CD4-positive, alpha-beta T cell (primary cell): ENCODE measurements at places on chromosomes 5 and 9. TPM values are rescaled to one million over a fixed set of nuclear protein-coding genes. Genes with fewer than 3 reads are reported as not detected.

GRCh38 chr5:149154650-149155049, 13.4 kb downstream of the ABLIM3 start:
- peaks cover 3% of the 10 kb centered on the region for H3K27me3 ChIP-seq
- H3K4me1 ChIP-seq: no peaks in the 10 kb centered on the region
- H3K4me3 ChIP-seq: no peak overlapping the region
- H3K27ac ChIP-seq: no peak overlapping the region
- H3K36me3 ChIP-seq: no peaks in the 10 kb centered on the region

GRCh38 chr9:129102791-129103594, 7.6 kb downstream of the CRAT start:
- H3K4me1 ChIP-seq: no peaks in the 10 kb centered on the region
- no peak for DNase-seq
- H3K36me3 ChIP-seq: peaks cover 2% of the 10 kb centered on the region
- H3K27me3 ChIP-seq: no peaks in the 10 kb centered on the region
- no peak overlapping the region for H3K4me3 ChIP-seq
- no peak overlapping the region for H3K27ac ChIP-seq

- H3K4me3 ChIP-seq: no peak overlapping the region
- no peak overlapping the region for H3K27ac ChIP-seq
- H3K4me1 ChIP-seq: no peaks in the 10 kb centered on the region
- no peaks in the 10 kb centered on the region for H3K36me3 ChIP-seq
Observed at GRCh38 chr9:74006935-74007334, 490.2 kb upstream of the RORB start.

DNA sequence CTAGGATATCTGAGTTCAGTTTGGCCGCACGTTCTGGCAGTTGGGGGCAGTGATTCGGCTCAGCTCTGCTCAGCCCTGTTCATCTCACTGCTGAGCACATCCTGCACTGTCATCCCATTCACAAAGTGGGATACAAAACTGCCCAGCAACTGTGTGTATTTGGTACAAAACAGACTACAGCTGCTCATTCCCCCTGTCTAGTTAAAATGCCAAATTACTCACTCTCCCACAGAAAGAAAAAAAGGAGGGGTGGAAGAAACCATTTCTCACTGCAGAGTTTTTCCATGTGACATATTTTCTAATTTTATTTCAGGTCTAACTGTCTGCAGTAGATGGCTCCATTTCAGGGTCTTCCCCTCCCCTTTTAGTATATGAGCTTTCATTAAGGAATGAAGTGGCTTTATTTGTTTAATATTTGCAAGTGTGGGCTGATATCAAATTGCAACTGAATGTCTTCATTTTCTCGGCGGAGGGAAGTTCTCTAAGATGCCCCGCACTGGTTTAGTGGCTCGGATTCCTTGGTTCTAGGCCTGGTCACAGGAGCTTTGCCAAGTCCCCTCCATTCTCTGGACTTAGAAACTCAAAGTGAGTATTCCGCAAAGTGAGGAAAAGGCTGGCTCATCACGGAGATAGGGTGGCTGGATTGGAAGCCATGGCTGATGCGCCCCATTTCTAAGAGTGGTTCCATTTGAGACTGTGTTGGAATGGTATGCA, 14.7 kb downstream of the COL15A1 start:
- no peaks in the 10 kb centered on the region for H3K27me3 ChIP-seq
- no peak for DNase-seq
- no peak overlapping the region for H3K4me3 ChIP-seq

Gene GLRA1
- total RNA-seq: not detected

DNA sequence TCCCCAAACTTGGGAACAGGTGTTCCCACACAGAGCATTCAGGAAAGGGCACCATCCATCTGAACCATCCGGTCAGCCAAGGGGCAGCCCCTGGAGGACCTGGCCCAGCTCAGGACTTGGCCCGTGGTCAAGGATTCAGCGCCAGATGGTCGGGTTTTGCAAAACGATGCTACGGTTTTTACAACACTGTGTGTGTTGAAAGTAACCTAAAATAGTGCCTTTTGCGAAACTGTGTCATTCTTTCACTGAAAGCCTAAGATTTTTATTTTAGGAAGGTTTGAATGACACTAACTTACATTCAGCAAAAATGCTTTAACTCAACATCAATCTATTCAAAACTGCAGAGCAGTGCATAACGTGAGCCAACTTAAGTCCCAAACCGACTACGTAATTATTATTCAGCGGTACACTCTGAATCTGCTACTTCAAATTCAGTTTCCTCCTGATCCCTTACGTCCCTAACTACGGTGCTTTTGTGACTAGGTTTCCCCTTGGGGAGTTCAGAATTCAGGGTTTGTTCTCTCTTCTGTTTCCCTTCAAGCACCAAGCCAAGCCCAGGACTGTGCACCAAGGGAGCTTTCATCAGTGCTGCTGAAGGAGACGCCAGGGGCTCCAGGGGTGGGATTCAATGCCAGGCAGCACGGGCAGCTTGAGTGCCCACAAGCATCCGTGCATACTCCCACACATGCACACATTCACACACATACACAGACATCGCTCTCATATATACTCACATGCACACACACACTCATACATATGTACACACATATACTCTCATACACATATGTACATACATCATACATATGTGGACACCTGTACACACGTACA, 25.8 kb downstream of the LPCAT1 start:
- H3K36me3 ChIP-seq: peaks cover 39% of the 10 kb centered on the region
- H3K4me3 ChIP-seq: no peak overlapping the region
- no peak overlapping the region for H3K27ac ChIP-seq
- H3K27me3 ChIP-seq: no peaks in the 10 kb centered on the region

DNA sequence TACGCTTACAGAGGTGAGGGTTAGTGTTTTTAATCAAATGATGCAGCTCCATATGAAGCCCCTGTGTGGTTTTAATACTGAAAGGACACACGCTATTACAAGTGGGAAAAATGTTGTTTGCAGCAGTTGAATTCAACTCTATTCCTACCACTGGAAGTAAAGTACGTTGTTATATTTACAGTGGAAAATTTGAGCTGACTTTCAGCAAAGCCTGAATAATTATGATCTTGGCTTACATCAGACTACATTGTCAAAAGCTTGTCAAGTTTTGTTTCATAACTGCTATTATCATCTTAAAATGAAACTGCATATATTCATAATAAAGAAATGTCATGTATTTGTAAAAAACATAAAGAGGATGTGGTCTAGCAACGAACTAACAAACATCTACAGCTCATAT, 818.5 kb downstream of the SEMA5A start:
- DNase-seq: no peak
- no peak overlapping the region for H3K27ac ChIP-seq
- H3K27me3 ChIP-seq: no peaks in the 10 kb centered on the region
- no peaks in the 10 kb centered on the region for H3K4me1 ChIP-seq

DNA sequence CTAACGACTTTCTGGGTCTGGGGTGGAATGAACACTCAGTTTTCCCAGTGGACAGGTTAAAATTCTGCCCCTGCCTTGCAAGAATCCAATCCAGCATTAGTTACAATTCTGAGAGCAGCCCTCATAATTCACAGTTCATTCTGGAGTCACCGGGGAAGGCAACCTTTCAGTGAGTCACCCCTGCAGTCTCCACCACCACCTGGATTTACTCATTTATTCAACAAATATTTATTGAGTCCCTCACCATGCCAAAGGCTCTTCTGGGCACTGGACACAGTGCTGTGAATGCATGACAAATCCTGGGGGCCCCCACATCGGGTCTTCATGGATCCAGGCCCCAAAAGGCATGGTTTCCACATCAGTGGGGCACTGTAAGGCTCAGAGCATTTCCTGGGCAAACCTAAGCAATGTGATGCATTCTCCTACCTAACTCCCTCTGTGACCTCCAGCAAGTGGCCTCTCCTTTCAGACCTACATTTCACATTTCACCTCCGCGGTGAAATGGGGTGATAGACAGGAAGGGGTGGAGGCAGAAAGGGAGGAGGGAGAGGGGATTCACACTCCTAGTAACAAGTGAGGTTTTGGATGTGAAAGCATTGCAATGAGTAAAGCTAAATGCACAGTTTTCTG, 6.4 kb upstream of the MSX2 start:
- DNase-seq: no peak
- H3K36me3 ChIP-seq: no peaks in the 10 kb centered on the region
- no peak overlapping the region for H3K4me3 ChIP-seq
- H3K4me1 ChIP-seq: no peaks in the 10 kb centered on the region
- H3K27ac ChIP-seq: no peak overlapping the region
- peaks cover 59% of the 10 kb centered on the region for H3K27me3 ChIP-seq

Gene PGM5
- total RNA-seq: not detected

Gene CHSY3
- total RNA-seq: not detected

DNA sequence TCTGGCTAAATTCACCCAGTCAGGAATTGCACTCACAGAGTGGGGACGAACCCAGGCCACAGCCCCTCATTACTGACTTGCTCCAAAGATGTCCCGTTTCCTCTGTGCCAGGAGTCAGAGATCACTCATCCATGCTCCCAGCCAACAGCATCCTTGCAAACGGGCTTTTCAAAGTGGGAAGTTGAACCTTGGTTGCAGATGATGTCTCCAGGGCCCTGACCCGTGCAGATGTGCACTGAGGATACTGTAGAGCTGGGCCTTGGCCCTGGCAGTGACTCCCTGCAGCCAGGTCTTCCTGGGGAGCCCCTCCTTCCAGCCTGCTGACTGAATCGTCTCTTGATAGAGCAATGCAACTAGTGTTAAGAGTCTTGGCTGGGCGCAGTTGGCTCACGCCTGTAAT, 22.3 kb downstream of the TCF7 start:
- peak; percentile 15 for DNase-seq
- H3K4me3 ChIP-seq: peak overlapping the region; percentile 3
- peaks cover 100% of the 10 kb centered on the region for H3K4me1 ChIP-seq
- peaks cover 96% of the 10 kb centered on the region for H3K36me3 ChIP-seq

- H3K4me3 ChIP-seq: no peak overlapping the region
- H3K36me3 ChIP-seq: no peaks in the 10 kb centered on the region
Observed at GRCh38 chr5:88860501-88860900, 22.5 kb downstream of the MEF2C start.

Gene MEGF9
- total RNA-seq: 4.0 TPM

- no peaks in the 10 kb centered on the region for H3K36me3 ChIP-seq
- no peaks in the 10 kb centered on the region for H3K27me3 ChIP-seq
- no peaks in the 10 kb centered on the region for H3K4me1 ChIP-seq
- no peak for DNase-seq
- H3K4me3 ChIP-seq: no peak overlapping the region
Observed at GRCh38 chr9:98966676-98967075, 23.0 kb downstream of the COL15A1 start.

Gene LHFPL2
- 0.19 TPM for total RNA-seq

Gene IL3
- total RNA-seq: not detected

- H3K4me3 ChIP-seq: no peak overlapping the region
- H3K36me3 ChIP-seq: no peaks in the 10 kb centered on the region
- no peaks in the 10 kb centered on the region for H3K4me1 ChIP-seq
- no peak overlapping the region for H3K27ac ChIP-seq
- no peak for DNase-seq
- H3K27me3 ChIP-seq: no peaks in the 10 kb centered on the region
Observed at GRCh38 chr5:120683580-120683979, 219.5 kb downstream of the PRR16 start.

Gene GFPT2
- 1.1 TPM for total RNA-seq

- no peak overlapping the region for H3K27ac ChIP-seq
- no peak overlapping the region for H3K4me3 ChIP-seq
- no peaks in the 10 kb centered on the region for H3K27me3 ChIP-seq
- no peak for DNase-seq
Observed at GRCh38 chr5:156515121-156515520, 188.2 kb downstream of the SGCD start.

- H3K27me3 ChIP-seq: no peaks in the 10 kb centered on the region
- H3K36me3 ChIP-seq: no peaks in the 10 kb centered on the region
- H3K4me1 ChIP-seq: peaks cover 14% of the 10 kb centered on the region
- H3K27ac ChIP-seq: no peak overlapping the region
Observed at GRCh38 chr5:52783226-52783959, 4.3 kb upstream of the ITGA1 start.

DNA sequence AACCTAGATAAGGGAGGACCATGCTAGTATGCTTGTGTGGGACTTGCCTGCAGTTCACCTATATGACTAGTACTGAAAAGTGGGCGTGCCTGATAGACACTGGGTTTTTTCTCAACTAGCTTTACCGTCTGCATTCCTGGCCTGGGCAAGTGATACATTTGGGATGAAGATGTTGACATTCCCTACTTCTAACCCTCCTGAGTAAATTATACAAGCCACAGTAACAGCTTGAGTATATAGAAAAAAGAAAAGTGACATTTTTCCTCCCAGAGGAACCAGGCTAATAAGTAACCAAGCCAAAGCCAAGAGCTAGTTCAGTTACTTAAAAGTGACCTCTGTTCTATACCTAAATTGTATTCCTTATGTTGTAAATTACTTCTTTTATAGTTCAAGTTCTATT, 153.8 kb upstream of the CYLC2 start:
- H3K36me3 ChIP-seq: no peaks in the 10 kb centered on the region
- H3K27me3 ChIP-seq: no peaks in the 10 kb centered on the region
- no peaks in the 10 kb centered on the region for H3K4me1 ChIP-seq
- no peak for DNase-seq
- H3K27ac ChIP-seq: no peak overlapping the region
